Thoracic aorta (tissue), 2 donors: ENCODE measurements at places on chromosomes 2 and 18. TPM values are rescaled to one million over a fixed set of nuclear protein-coding genes. Genes with fewer than 3 reads are reported as not detected.

GRCh38 chr2:229660391-229660790 lies 54.0 kb downstream of the DNER start:
- H3K4me3 ChIP-seq, result no peak overlapping the region
- H3K4me1 ChIP-seq, result no peaks in the 10 kb centered on the region
- no peak for DNase-seq
- no peaks in the 10 kb centered on the region for H3K27me3 ChIP-seq

DNA sequence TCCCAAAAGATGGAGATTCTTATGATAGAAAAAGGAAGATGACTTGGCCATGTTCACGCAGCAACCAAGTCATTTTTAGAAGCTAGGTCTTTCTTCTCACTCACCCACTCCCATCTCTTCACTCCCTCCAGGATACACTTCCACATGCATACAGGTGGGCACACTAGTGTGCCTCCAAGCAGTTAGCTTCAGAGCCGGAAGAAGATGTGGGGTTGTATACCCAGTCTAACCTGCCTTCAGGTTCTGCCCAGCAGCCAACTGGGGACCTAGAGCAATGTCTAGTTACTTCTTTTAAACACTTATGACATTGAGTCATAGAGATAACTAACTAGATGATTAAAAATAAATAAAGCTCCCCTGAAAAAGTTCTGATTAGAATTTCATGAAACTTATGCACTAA lies 21.8 kb upstream of the TANK start:
- H3K36me3 ChIP-seq, result no peaks in the 10 kb centered on the region
- peaks cover 31% of the 10 kb centered on the region for H3K4me1 ChIP-seq
- peak overlapping the region; percentile 58 for H3K4me3 ChIP-seq
- DNase-seq, result no peak

- DNase-seq, result no peak
- H3K4me3 ChIP-seq, result no peak overlapping the region
- peaks cover 20% of the 10 kb centered on the region for H3K4me1 ChIP-seq
- no peak overlapping the region for H3K27ac ChIP-seq
- H3K27me3 ChIP-seq, result no peaks in the 10 kb centered on the region
Measured at GRCh38 chr2:160033732-160034392, 28.6 kb downstream of the PLA2R1 start.

The PRKAG3 gene
- total RNA-seq, result 0.28 TPM
